ENCODE measurements at places on chromosomes 1 and 21.

DNA sequence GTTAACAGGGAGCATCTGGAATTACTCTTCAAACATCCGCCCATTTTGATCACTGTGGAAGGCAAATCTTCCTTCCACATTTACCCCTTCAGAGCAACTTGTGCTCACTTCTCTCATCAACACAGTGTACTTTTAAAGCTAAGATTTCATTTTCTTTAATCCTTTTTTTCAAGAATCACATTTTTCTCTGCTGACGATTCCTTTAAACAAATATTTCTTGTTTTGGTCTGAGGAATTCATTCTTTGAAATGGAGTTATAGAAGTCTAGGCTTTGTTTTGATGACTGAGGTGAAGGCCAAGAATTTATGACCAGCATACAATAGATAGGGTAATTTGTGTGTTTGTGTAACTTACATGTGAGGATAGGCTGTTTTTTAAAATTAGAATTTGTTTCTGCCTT is 25.6 kb downstream of the LRRC42 start:
- no peak for DNase-seq

DNA sequence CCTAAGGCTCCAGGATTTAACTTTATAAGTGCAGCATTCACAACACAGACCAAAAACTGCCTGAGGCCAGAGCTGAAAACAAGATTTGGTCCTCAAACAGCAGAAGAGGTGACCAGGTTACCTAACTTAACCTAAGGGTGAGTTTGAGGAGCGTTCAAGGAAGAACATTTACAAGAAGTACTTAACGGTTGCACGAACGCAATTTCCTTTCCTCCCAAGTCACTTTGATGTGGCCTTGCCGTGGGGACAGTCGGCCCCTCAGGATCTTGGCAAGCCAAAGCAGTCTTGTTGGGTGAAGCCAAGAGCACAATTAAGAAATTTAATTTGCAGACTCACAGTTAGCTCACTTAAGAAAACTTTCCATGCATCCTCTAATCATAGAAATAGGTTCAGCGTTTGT is 202.6 kb upstream of the COA6 start:
- no peak for DNase-seq

- DNase-seq, result no peak
Observed at GRCh38 chr1:9389968-9390367, 97.3 kb downstream of the SPSB1 start.

- DNase-seq, result no peak
Observed at GRCh38 chr1:38724160-38725131, 135.1 kb downstream of the RRAGC start.

DNA sequence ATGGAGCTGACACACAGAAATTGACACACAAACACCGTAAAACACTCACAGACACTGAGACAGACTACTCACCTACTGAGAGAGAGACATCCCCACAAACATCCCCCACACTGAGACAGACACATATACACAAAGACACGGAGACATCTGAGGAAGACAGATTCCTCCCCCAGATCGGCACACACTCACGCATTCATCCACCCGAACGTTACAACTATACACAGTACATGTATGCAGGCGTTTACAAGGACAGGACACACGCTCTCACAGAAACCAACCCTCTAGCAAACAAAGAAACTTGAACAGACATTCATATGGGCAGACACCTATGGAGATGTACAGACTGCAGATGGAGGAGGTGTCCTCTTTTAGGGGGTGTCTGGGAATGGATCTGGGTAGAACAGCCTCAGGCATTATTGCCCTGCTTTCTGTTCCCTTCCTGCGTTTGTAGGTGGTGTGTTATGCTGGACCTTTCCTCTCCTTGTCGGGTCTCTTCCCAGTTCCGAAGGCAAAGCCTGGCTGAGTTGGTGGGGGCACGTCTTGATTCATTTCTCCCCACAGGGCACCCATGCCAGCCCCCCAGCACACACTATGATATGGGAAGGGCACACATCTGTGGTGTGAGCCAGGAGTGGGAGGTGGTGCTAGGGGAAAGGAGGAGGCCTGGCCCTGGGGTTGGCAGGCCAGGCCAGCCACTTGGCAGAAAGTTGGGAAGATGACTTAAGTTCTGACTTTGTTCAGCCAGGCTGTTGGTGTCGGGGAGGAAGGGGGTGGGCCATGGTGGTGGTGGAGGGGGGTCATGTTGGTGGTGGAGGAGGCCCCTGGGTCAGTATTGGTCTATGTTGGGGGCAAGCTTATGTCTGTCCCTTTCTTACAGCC is 1.5 kb downstream of the KIRREL1 start:
- no peak for DNase-seq

GRCh38 chr1:147551036-147551435 is 9.7 kb downstream of the BCL9 start:
- DNase-seq, result no peak

GRCh38 chr1:48761986-48762385 is 14.7 kb downstream of the BEND5 start:
- DNase-seq, result peak; percentile 57

GRCh38 chr1:111938123-111938522 is 51.3 kb downstream of the KCND3 start:
- no peak for DNase-seq

DNA sequence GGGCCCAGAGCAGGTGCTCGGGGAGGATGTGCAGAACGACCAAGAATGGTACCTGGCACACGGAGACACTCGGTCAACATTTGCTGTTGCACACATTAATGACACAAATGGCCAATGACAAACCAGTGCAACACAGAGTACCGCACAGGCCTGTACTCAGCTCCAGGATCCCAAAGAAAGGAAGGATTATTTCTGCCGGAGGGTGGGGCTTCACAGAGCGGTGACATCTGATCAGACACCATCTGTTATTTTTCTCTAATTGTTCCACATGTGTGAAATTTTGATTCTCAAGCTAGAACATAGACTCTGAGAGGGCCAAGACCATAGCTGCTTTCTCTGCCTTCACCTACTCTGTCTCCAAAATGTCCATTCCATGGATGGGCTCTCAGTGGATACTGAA is 100.4 kb downstream of the MRPL37 start:
- DNase-seq, result no peak

DNA sequence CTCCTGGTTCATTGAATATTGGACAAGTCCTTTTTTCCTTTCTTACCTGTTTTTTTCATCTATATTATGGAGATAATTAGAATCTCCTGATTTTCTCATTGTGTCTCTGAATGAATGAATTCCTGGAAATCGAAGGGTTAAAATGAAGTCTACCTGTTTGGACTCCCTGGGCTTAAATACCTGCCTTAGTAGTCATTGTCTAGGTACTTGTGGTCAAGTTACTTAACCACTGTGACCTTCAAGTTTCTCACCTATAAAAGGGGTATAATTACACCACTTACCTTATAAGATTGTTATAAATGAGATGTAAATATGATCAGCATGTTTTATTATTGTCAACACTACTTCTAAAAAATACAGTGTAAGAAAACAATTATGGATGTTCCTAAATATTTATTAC is 9.0 kb upstream of the TBX19 start:
- no peak for DNase-seq

DNA sequence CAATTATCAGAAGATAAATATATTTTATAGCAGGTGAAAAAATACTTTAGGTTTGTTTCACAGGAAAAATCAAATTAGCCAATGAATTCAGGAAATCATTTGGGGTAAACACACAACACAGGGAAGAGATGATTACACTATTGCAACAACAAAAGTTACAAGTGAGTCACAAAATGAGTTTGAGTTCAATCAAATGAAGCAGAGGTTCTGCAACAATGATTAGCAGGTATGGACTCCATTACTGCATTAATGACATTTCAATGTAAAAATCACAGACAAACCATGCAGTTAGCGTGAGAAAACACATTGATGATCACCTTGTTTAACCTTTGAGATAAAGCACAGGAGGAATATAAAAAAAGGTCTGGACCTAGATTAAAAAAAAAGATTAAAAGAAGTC is 9.7 kb downstream of the ADGRL4 start:
- DNase-seq, result no peak

DNA sequence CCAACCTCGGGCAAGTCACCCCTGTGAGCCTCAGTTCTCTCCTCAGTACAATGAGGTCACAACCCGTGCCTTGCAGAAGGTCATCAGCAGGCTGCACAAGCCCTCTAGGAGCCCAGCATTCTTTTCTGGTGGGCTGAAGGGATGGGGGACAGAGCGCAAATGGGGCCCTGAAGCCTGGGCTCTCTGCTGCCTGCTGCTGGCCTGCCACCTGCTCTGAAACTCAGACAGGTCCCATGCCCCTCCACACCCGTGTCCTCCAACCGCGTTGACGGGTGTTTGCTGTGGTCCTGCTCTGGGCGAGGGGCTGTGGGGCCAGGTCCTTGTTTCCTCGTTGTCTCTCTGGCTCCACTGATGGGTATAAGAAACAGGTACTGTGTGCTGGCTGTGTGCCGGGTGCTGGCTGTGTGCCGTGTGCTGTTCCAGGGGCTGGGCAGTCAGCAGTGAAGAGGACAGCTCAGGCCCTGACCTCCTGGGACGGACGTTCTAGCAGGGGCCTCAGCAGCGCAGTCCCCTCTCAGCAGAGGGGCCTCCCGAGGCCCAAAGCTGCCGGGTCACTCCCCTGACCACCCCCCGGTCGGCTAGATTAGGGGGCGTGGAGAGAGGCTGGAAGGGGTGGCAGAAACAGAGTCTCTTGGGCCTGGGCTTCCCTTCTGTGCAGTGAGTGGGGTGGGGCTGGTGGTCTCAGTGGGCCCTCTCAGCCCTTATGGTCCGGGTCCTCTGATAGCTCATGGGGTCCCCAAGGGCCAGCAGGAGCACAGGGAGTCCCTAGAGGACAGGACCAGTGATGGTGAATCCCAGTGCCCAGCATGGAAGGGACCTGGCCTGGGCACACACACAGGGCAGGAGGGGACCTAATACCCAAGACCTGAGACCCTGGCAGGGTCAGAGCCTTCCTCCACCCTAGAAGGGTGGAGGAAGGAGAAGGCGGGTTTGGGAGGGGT is 42.1 kb downstream of the DMRTB1 start:
- DNase-seq, result no peak

- peak; percentile 79 for DNase-seq
Observed at GRCh38 chr1:27959792-27960603, at the start of gene XKR8. Gene XKR8, plus strand, starts transcription at chr1:27959973. Its CDS starts 97 bp downstream, at chr1:27960070.

DNA sequence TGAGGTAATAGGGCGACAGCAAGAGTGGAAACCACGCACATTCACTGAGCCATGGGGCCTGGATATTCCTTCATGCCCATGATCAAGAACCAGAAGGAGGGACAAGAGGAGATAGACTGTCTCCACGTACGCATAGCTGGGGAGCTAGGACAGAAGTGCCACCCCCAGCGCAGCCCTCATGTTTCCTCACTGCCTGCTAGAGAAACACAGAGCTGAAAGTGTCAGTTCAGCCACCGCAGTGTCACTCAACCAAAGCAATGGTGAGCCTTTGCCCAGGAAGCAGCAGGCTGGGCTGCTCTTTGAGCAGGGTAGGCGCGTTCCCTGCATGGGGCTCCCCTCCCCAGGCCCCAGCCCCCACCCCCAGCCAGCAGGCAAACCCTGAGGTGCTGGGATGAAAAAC is 68.5 kb downstream of the STUM start:
- DNase-seq, result no peak

DNA sequence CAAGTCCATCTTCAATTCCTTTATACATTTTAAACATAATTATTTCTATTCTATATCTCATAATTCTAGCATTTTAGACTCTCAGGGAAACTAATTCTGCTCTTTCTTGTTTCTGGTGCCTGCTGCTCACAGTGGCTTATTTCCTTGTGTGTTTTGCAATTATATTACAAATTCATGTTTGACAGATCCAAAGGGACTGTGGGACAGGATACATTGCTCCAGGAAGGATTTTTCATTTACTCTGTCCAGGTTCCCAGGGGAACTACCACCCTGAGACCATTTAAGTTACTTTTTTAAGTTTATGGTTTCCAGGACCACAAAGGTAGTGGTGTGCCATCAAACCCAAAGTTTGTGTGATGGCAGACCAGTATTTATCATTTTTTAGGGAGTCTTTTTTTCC is 6.6 kb downstream of the TTC39A start:
- DNase-seq, result no peak

DNA sequence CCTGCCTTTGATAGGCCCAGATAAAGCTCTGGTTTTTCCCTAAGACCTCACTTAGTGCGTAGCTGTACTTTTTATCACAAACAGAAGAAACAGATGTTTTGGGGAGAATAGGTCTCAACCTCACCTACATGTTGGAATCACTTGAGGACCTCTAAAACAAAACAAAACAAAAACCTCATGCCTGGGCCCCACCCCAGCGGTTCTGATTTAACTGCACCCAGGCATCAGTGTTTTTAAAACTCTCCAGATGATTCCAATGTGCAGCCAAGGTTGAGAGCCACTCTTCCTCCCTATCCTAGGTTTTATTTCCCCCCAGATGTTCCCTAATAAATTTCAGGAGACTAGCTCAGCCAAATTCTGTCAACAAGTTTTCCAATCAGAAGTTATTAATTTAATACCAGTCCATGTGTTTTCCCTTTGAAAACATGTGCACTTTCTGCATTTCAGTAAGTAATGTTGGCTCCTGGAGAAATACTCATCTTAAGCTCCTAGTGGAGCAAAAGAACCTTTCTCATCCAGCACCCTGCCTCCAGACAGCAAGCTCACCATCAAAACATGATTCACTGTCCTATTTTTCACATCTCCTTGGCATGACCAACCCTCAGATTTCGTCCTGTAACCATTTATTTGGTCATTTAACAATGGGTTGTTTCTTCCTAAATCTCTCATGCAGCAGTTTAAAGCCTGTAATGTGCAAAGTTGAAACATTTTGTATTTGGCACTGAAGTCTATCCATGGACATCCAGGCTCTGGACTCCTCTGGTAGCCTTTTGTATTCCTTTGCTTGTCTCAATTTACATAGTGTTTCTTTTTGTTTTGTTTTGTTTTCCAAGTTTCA is 27.5 kb downstream of the LRRC8C start:
- DNase-seq, result no peak

- peak; percentile 18 for DNase-seq
Observed at GRCh38 chr1:90045853-90046563, 51.1 kb downstream of the ZNF326 start.

DNA sequence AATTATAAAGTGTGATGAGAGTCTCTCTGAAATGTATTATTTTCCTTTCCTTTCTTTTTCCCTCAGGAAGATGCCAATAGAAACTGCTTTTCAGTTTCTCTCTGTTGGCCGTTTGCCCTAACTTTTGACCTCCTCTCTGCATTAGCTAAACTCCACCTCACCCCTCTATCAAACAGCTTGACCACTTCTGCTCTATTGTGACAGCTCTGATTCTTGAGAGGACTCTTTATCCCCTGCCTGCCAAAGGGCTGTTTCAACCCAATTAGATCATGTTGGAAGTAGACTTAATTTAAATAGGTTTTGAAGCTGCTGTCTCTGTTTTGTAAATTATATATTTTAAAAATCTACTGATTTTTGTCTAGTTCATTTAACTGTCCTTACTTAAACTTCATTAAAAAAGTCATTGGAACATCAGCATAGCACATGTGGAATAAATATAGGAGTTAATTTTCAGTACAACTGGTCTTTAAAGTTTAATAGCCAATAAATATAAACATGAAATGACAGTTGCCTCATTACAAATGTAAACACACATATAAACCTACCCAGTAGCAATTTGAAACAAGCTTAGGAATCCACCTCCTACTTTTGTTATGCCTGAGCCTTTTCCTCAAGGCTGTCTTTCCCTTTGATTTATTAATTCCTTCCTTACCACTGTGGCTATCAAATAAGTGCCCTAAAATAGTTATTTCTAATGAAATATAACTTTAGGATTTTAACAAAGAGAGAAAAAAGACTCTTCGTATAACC is 152.0 kb downstream of the CHRM3 start:
- no peak for DNase-seq

GRCh38 chr1:12525311-12526181 is 92.5 kb downstream of the DHRS3 start:
- DNase-seq, result no peak

Data from fibroblast of skin of scalp (primary cell).